ENCODE measurements at places on chromosomes 3 and 15.

GRCh38 chr15:99571299-99571698 is 5.5 kb downstream of the MEF2A start:
- DNase-seq, result no peak

GRCh38 chr15:87547470-87548181 is 708.9 kb downstream of the NTRK3 start:
- no peak for DNase-seq

- no peak for DNase-seq
Measured at GRCh38 chr15:55681631-55682030, 61.3 kb downstream of the PRTG start.

DNA sequence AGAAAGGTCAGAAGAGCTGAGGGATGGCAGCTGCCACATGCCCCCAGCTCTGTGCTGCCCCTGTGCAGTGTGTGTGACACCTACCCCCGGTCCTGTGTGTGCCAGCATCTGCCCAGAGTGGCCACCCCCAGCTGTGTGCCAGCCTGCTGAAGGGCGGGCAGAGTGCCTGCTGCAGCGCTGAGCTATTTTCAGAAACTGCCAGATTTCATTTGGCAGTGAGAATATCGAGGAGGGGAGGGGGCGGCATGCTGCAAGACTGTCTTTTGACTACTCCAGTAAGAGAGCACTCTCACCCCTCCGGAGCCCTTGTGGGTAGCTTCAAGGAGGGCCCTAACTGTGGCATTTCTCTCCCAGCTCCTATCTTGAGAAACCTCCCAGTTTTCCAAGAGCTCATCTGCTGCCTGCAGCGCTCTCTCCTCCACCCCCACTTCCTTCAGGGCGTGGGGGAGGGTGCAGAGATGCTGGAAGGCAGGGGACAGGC is 25.2 kb upstream of the DOCK3 start:
- DNase-seq, result no peak

GRCh38 chr15:23055316-23055715 is 15.9 kb upstream of the TUBGCP5 start:
- DNase-seq, result no peak

DNA sequence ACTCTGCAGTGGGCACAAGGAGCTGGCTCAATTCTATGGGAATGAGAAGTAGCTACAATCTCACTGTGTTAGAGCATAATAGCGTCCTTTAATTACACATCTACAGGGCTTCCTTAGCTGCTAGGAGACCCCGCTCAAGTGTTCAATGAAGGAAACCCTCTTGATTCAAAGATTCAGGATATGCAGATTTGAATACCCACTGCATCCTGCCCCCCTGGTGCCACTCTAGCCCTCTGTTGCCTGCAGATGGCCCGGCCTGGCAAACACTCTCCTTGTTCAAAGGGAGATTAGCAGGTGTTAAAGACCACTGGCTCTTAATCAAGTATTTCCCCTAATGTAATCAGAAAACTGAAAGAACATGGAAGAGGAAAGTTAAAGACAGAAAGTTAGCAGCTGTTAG is 356.6 kb downstream of the VGLL3 start:
- no peak for DNase-seq

DNA sequence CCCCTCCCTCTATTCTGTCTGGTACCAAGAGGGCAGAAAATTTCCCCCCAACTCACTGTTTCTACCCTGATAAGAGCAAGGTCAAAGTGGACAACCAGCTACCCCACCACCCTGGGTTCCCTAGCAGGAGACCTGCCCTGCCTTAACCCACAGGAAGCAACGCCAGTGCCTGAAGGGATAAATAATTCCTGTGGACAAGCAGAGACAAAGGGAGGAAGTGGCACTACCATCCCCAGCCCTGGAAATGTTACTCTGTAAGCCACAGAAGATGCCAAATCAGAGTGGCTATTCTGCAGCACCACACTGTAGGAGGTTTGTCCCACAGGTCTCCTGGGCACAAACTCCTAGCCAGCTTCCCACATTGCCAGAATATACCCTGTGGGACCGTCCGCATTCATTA is 80.1 kb downstream of the DNAH12 start:
- DNase-seq, result no peak

- no peak for DNase-seq
Measured at GRCh38 chr15:67861983-67862382, 22.1 kb upstream of the RNU6-1 start.

DNA sequence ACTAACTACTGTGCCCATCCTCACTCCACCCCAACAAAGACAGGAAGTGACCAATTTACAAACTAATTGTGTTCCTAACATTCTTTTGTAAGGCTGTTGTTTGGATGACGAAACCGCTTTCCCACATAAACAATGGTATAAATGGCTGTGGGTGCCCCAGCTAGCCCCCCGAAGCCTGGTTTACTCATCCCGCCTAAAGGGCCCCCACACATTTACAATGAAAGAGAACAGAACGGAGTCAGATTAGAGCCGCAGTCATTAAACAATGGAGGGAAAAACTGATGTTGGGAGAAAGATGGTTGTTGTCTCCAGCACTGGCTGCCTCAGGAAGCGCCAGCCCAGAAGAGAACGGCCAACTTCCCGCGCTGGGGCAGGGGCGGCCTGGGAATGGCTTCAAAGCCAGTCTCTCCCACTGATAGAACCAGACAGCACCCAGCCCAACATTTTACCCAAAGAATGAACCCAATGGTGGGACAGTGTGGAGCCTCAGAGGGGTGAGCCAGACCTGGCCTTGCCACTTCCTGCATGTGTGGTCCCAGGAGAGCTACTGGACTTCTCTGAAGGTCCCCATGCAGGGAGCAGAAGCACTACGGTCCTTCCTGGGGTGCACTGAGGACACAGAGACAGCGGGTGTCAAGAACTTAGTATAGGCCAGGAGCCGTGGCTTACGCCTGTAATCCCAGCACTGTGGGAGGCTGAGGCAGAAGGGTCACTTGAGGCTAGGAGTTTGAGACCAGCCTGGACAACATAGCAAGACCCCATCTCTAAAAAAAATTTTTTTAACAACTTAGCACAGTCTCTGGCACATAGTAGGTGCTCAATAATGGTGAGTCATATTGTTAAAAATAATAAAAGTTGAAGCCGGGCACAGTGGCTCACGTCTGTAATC is 75.8 kb upstream of the GATA2 start:
- DNase-seq, result no peak

DNA sequence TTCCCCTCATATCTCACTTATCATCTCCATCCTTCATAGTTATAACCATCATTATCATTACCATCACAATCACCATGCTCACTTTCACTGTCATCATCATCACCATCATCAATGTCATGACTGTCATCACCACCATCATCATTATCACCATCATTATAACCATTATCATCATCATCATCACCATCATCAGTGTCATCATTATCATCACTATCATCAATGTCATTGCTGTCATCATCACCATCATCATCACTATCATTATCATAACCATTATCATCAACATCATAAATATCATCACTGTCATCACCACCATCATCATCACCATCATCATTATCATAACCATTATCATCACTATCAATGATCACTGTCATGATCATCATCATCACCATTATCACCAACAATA is 44.1 kb downstream of the SSUH2 start:
- no peak for DNase-seq

- DNase-seq, result peak; percentile 79
Measured at GRCh38 chr15:74790080-74790916, 8.4 kb downstream of the CSK start.

DNA sequence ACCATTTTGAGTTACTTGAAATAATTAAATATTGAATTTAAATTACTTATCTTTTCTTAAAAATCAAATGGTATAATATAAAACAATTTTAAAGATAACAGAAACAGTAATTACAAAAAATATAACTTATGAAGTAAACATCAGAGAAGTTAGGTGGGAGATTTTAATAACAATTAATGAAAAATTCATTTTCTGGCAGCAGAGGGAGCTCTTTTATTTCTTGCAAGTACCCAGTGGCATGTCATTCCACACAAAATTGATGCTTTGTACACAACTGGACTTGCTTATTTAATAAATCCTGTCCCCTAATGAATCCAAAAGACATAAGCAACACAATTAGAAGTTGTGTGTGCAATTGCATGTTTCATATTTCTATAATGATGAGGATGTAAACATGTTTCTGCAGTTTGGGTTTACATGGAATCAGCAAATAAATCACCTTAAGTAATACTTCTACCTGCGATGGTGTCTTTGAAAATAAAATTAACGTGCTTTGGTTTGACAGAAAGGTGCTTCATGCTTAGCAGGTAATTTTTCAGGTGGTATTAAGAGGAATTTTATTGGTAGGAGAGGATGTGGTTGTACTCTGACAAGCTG is 861.3 kb downstream of the ZPLD1 start:
- DNase-seq, result no peak

DNA sequence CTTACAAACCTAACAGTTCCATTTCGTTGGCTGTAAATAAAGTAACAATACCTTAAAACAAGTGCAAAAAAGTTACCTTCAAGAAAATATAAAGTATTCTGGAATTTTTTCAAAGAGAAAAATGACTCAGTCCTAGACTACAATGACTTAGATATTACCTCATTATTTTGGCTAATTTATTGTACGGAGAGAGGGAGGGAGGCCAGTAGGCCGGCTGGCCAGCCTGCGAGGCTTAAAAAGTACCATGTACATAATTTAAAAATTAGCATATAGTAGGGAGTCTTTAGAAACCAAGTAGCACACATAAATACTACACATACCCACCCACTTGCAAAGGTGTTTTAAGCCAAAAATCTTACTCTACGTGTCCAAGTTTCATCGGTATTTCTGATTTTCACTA is 41.9 kb upstream of the MAP4 start:
- DNase-seq, result no peak

All from KG1 (cell line).